ENCODE measurements at places on chromosomes 12 and 14. TPM values are rescaled to one million over a fixed set of nuclear protein-coding genes. Genes with fewer than 3 reads are reported as not detected.

- no peak for DNase-seq
Observed at GRCh38 chr14:21520767-21521166, 5.4 kb downstream of the SALL2 start.

- peak; percentile 71 for DNase-seq
Observed at GRCh38 chr12:79886917-79887519, 47.9 kb downstream of the PPP1R12A start.

The KRT7 gene
- total RNA-seq: 1.0 TPM

DNA sequence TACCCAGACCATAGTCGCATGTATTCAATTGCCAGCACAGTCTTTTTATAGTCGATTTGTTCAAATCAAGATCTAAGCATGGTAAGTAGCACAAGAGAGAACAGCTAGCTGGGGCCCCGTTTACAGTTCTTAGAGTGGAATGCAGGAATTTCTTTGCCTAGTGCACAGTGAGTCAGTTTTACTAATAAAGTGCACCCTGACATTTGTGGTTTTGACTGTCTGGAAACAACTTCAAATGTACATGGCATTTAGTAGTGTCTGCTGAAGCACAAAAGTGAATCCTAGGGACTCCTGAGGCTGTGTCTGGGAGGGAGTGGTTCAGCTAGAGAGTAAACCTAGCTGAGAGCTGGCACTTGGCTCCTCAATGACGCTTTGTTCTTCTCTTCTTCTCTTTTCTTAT is 64.9 kb downstream of the TMX1 start:
- no peak for DNase-seq

GRCh38 chr14:87896393-87897380 is 96.3 kb downstream of the GALC start:
- DNase-seq: peak; percentile 65

DNA sequence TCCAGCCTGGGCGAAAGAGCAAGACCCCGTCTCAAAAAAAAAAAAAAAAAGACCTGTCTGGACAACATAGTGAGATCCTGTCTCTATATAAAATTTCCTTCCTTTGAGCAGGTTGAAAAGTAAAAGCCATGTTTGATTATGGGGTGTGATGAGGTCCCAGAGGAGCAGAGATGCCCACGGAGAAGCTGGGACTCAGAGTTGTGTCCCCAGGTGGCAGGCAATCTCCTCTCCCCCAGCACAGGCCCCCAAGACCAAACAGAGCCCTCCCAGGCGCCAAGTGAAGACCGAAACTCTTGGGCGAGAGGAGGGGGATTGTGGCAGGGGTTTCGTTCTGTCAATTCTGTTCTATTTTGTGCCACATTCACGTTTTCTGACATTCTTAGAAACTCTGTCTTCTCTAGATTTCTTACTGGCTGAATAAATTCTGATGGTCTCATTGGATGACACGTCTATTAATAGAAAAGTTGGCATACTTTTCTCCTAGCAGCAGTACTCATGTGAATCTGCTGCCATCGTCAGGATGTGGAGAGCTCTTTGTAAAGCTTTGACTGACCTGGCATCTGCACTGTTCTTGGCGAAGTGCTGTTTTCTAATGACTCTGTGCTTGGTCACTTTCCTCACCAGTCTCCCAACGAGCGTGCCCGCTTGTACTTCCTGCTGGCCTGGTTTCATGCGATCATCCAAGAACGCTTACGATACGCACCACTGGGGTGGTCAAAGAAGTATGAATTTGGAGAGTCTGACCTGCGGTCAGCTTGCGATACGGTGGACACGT is 43.4 kb downstream of the HSP90AA1 start:
- DNase-seq: no peak

GRCh38 chr14:20469890-20470602 is 840 bp downstream of the PNP start:
- DNase-seq: peak; percentile 71

The KLHDC1 gene
- 1.3 TPM for total RNA-seq

- no peak for DNase-seq
Observed at GRCh38 chr14:62185078-62185477, 422.9 kb downstream of the SNAPC1 start.

Measured in A673 (cell line).